NCI-H146 (cell line): ENCODE measurements at places on chromosomes 1 and 21.

DNA sequence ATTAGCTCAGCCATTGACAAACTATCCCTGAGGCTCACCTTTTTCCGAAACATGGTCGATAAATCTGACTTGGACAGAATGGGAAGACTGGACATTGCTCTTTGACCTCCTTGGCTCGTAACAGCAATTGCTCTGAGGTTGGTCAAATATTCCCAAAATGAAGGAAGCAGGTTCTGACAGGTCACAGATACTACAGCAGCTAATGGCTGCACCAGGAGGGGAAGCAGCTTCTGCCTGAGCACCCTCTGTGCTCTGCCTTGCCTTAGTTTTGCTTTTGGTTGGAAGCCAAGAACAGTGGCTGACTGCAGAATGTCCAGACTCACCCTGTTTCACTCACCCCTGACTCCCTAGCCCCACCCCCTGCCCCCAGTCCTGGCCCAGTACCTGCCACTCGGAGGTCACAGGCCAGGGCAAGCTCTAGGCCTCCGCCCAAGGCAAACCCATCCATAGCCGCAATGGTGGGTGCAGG is 15.4 kb downstream of the ECHDC2 start:
- no peak for DNase-seq

GRCh38 chr1:222394224-222394623 is 153.7 kb downstream of the HHIPL2 start:
- DNase-seq, result no peak

- DNase-seq, result no peak
Measured at GRCh38 chr1:103373991-103374390, 151.5 kb upstream of the RNPC3 start.

DNA sequence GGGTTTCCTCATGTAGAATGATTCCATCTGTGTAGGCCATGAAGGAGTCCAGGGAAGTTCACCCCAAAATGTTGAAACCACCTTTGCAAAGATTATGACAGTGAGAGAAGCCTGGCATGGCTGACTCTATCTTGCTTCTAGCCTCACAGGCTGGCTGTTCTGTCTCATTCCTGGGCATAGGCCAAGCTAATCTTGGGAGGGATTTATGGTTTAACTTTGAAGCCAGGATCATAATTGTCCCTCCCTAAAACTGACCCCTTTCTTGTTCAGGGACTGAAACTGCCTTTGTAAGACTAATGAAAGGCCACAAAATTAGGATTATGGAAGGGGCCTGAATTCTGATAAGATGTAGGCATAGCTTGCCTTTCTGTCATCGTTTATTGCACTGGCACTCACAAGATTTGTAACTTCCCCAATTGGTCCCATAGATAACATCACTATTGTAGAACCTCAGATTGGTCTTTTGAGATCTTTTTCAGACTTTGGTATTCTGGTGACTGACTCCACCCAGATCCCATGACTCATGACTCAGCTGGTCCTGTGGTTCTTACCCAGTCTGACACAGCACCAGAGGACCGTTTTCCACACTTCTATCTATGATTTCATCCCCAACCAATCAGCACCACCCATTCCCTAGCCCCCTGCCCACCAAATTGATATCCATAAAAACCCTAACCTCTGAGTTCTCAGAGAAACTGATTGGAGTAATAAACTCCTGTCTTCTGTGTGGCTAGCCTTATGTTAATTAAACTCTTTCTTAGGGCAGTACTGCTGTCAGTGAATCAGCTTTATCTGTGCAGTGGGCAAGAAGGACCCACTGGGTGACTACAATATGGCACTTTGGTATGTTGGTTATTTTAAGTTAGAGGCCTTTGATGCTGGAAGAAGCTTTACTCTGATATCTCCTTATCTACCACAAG is 13.6 kb upstream of the LAMTOR5 start:
- no peak for DNase-seq

GRCh38 chr1:168032029-168032428 is 95.2 kb upstream of the MPC2 start:
- DNase-seq, result no peak

DNA sequence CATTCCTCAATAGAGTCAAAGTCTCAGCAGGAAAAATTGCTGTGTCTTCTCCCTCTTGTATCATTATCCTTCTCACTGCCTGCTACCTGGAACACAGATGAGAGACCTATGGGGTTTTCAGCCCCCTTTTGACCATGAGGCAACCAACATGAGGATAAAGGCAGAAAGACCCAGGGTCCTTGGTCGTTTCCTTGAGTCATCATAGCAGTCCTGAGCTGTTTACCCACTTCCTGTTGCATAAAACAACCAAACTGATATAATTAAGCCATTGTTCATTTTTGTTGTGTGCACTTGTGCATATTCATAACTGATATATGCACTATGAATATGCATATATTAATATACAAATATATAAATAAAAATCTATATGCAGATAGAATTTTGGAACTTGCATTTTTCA is 188.3 kb upstream of the MAP1LC3C start:
- DNase-seq, result no peak

DNA sequence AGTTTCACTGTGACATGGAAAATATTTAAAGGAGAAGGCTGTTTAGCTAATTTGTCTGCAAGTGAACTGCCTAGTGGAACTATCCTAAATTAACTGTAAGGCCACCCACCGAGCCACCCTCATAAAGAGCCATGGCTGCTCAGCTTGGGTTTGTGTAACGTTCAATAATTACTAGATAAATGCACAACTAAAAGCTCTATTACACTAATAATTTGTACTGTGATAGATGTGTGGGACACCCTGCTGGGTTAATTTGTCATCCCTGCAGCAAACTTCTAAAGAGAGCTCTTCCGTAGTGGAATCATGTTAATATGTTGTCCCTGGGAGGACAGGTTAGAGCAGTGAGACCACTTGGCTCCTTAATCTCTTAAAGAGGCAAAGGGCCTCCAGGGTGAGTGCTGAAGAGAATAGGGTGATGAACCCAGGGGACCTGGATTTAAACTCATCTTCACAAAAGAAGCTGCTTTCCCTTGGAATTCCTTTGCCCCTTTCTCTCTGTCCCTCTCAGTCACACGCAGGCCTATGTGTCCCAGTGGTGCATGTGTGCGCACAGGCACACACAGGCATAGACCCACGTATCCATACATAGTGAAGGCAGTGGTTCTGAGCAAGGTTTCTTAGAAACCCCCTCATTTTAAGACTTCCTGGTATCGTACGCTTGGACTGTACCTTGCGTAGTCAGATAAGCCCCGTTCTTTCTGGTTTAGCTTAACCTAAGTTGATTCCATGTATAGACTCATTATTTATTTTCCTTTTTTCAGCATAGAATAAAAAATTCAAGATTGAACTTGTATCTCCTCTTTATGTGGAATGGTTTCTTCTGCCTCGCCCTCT is 310.3 kb downstream of the NFIA start:
- peak; percentile 76 for DNase-seq

DNA sequence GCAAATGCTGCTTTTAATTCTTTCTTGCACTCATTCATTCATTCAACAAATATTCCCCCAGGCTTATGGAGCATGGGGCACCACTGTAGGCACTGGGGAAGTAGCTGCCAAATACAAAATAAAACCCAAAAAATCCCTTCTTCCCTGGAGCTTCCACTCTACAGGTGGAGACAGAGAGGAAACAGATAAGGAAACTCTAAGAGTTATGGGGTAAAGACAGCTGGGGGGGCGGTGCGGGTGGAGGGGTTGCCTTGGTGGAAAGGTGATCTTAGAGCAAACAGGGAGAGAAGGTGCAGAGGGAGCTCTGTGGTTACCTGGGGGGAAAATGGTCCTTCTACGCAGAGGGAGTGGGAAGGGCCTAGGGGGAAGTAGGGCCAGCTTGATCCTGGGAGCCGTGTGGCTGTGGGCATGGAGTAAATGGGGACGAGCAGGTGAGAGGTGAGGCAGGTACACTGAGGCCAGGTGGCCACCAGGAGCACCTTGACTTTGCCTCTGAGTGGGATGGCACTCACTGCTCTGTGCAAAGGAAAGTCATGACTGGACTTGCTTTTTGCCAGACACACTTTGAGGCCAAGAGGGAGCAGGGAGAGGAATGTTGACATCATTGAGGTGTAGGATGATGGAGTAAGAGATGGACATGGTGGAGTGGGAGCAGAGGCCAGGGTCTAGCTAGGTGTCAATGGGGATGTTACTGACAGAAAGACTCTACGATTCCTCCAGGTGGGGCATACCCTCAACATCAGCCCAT is 152.0 kb downstream of the ETS2 start:
- DNase-seq, result peak; percentile 69

- no peak for DNase-seq
Measured at GRCh38 chr1:150385537-150386445, 21.8 kb downstream of the RPRD2 start.

- DNase-seq, result no peak
Measured at GRCh38 chr1:26287033-26287711, 7.3 kb downstream of the SH3BGRL3 start.

DNA sequence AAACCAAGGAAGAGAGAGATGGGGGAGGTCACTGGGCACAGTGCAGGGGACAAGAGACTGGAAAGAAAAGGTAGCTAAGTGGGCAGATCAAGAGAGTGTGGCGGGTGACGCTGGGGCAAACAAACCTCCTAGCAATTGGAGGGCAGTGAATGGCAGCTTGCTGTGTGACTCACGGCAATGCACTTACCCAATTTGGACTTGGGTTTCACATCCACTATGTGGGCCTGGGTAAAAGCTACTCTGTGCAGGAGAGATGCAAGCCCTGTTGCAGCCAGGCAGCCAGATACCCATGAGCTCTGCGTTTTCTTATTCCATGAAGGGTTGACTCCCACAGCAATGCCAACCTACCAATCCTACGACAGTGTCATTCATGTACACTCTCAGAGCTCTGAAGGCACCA is 9.5 kb downstream of the PLXNA2 start:
- no peak for DNase-seq

DNA sequence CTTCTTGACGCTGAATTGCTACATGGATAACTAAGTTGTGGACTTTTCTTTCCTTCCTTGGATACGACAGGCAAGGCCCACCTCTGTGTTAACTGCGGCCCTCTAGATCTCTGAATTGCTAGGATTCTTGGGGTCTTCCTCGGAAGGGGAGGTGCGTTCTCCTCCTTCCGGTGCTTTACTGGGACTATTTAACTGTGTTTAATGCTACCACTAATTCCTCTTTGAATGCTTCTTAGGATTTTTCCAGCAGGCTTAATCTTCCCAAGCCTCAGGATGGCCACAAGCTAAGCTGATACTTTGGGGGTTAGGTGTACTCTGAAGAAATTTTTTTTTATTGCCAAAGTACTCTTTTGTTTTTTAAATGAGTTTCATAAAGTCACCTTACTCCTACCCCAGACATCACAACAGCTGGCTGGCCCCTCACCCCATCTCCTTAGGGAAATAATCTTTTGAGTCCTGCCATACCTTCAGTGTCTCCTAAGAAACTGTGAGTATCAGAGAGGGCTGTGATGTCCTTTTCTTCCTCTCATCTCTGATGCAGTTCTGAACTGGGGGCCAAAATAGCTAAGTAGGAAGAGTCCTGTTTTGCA is 21.4 kb downstream of the KIRREL1 start:
- DNase-seq, result no peak

DNA sequence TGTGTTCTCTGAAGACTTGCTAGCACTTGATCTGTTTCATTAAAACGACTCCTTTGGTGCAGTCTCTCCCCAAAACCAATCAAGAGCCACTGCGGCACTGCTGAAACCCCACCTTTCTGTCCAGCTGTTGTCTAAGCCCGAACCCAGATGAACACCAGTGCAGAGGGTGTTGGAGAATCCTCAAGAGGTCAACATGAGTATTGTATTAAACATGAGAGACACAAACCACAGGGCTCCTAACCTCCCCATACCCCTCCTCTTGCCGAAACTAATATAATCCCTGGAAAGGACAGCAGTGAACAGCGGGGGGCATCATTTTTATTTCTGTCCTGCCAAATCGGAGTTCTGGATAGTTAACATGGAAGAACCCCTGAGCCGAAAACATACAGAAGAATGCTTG is 333.9 kb downstream of the CAMTA1 start:
- no peak for DNase-seq

- DNase-seq, result no peak
Measured at GRCh38 chr1:179066471-179066870, 15.4 kb upstream of the TOR3A start.

DNA sequence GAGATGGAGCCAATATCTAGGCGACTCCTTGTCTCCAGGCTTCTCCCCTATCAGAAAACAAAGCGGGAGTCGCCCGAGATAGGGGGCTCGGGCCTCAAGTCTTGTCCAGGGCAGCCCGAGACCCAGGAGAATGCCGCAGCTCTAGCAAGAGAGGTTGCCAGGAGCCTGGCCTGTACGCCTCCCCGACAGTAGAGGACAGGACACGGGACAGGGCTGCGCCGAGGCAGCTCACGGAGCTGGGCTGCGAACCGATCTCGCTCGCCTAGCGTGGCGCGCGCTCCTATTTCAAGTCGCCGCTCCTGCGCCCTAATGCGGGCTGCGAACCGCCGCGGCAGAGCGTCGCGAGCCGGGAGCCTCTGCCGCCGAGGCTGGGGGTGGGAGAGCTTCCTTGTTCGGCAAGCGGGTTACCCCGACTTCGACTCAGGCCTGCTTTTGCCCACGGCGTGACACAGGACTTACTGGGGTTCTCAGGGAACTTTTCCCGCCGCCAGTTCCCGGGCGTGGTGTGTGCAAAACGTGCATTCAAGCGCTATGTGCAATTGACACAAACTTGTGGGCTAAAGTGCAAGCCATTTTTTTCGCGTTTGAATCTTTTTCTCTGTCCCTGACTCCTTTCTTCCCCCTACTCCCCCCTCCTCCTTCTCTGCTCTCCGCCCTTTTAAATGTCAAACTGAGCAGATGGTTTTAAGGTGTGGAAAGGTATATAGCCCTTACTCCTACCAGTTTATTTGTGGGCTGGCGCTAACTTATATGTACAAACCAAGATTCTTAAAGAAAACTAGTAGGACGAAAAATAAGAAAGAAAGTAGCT is 2.4 kb upstream of the PROX1 start:
- no peak for DNase-seq

DNA sequence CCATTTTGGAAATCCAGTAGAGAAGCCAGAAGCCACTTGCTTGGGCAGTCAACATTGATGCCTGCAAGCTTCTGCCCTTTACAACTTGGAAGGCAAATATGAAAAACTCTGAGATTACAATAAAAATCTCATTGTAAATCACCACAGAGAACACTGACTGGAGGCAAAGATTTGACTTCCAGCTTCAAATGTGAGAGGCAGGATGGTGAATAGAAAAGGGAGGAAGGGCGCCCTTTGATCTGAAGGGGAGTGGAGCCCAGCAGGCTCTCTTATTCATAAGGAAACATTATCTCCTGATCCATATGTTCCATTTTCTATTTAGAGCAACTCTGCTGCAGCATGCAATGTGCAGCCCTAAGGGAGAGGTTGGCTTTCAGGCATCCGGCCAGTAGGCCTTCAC is 348.3 kb downstream of the AJAP1 start:
- DNase-seq, result no peak

- no peak for DNase-seq
Measured at GRCh38 chr1:63359561-63359960, 7.9 kb upstream of the ALG6 start.

GRCh38 chr1:46368791-46369190 is 25.3 kb upstream of the FAAH start:
- no peak for DNase-seq
